ENCODE measurements at places on chromosomes 4 and X.

GRCh38 chrX:23699636-23700194, 32.4 kb downstream of the PRDX4 start:
- peak; percentile 2 for DNase-seq

DNA sequence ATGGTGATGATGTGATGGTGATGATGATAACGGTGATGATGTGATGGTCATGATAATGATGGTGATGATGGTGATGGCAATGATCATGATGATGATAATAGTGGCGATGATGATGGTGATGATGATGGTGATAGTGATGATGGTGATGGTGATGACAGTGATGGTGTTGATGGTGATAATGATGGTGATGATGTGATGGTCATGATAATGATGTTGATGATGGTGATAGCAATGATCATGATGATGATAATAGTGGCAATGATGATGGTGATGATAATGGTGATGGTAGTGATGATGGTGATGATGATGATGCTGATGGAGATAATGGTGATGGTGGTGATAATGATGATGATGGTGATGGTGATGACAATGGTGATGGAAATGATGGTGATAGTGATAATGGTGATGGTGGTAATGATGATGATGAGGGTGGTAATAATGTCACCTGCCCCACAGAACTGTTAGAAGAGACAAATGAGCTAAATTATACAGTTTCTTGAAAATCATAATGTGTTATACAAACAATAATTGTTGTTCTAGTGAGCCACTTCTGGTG, 289.9 kb downstream of the ASMT start:
- no peak for DNase-seq

- DNase-seq, result no peak
These were observed 1019.9 kb downstream of the CCSER1 start for GRCh38 chr4:91147067-91147466.

DNA sequence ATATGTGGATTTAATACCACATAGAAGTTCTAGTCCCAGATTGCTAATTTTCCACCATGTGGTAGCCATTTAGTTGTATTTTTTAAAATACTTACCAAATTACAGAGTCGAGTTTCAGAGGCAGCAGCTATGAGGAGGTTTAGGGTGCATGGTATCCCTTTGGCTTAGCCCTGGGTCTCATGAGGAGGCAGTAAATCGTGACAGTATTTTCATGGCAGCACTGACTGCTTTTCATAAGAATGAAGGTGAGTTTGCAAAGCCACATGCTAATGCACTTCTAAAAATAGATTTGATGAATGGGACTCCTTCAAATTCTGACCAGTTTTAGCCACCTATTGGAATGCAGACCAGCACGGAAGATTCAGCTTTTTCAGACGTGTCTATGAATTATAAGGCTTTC, 114.0 kb upstream of the FRG1 start:
- DNase-seq, result no peak

DNA sequence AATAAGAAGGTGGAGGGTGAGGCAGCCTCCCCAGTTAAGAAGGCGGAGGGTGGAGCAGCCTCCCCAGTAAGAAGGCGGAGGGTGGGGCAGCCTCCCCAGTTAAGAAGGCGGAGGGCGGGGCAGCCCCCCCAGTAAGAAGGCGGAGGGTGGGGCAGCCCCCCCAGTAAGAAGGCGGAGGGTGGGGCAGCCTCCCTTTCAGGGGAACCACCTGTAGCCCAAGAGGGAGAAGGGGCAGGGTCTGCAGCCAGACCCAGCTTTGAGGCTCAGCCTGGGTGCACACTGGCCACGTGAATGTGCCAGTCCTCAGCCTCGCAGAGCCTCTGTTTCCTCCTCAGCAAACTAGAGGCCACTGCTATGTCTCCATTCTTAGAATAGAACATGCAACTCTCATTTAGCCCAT, 52.6 kb downstream of the HMX1 start:
- no peak for DNase-seq

DNA sequence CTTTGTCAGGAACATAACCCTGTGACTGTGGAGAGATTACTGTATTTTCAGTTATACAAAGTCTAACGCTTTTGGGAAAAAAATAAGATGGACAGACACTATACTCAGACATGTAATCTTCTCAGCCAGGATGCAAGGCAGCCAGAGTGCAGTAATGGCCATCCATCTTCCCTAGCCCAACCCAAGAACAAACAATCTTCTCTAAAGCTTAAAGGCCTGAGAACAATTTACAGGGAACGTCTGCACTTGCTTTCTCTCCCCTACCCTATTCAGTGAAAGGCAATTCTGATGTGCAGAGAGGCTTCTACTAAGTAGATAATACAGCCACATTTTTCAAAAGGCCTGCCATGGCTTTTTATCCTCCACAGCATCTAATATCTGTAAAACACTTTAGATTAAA, 471.3 kb downstream of the FGF13 start:
- DNase-seq, result no peak

DNA sequence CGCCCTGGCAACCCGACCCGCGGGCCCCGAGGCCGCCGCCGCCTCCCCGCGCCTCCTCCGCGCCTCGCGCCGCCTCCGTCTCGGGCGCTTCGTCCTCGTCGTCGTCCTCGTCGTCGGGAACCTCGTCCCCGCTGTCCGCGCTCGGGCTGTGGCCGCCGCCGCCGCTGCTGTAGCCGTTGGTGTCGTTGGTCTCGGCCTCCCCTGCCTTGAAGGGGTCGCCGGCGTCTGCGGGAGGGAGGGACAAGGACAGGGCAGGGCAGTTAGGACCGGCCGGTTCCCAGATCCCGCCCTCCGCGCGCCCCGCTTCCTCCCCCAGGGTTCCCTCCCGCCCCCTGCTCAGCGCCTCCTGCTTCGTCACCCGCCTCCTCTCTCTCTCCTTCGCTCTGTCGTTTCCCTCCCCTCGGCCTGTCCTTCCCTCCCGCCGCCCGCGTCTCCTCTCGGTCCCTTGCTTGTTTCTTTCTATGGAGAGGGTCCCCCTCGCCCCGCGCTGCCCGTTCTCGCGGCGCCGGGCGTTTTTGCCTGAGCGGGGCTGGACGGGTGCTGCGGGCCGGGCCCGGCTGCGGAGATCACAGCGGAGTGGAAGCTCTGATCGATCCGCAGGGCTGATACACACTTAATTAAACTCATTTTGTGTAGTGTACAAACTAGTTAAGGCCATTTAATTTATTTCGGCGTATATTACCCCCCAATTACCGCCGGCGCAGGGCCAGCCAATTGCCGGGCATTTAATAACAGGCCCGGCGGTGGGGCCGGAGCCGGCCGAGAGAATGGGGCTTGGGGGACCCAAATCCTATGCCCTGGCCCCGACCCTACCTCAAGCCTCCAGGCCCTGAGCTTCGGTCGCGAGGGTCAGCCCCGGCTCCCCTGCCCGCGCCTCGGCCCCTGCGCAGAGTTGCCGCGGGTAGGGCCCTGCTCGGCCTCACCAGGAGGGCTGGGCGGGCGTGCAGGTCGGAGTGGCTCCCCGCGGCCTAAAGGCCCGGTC, 2.4 kb downstream of the NKX1-1 start:
- DNase-seq, result no peak

- no peak for DNase-seq
These were observed 30.6 kb downstream of the ABHD18 start for GRCh38 chr4:127995776-127996175.

DNA sequence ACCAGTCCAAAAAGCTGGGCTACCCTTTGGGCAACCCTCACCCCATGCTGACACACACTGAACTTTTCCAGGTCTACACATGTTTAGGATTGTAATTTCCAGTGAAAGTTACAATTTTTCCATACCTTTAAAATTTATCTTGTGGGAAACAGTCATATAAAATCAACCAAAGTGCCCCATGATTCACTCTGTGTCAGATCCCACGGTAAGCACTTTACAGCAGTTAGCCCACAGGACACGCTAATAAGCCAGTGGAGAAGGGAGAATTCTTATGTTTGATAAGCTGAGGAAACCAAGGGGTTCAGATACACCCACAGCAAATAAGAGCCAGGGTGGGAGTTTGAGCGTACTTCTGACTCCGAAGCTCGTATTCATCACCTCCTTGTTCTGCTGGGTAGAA, 72.4 kb upstream of the TBL1X start:
- DNase-seq, result no peak
